ENCODE measurements at places on chromosomes 4 and X. TPM values are rescaled to one million over a fixed set of nuclear protein-coding genes. Genes with fewer than 3 reads are reported as not detected.

FOXO4 gene
- 38.1 TPM for total RNA-seq

GRIA3 gene
- total RNA-seq = not detected

ELF4 gene
- total RNA-seq = 33.0 TPM

IL21 gene
- not detected for total RNA-seq

MAGEA2B gene
- total RNA-seq = not detected

SLC25A4 gene
- 5.1 TPM for total RNA-seq
